NCI-H1417 treated with DMSO at 0.1 percent for 48 hours (cell line): ENCODE measurements at places on chromosomes 7 and 10.

DNA sequence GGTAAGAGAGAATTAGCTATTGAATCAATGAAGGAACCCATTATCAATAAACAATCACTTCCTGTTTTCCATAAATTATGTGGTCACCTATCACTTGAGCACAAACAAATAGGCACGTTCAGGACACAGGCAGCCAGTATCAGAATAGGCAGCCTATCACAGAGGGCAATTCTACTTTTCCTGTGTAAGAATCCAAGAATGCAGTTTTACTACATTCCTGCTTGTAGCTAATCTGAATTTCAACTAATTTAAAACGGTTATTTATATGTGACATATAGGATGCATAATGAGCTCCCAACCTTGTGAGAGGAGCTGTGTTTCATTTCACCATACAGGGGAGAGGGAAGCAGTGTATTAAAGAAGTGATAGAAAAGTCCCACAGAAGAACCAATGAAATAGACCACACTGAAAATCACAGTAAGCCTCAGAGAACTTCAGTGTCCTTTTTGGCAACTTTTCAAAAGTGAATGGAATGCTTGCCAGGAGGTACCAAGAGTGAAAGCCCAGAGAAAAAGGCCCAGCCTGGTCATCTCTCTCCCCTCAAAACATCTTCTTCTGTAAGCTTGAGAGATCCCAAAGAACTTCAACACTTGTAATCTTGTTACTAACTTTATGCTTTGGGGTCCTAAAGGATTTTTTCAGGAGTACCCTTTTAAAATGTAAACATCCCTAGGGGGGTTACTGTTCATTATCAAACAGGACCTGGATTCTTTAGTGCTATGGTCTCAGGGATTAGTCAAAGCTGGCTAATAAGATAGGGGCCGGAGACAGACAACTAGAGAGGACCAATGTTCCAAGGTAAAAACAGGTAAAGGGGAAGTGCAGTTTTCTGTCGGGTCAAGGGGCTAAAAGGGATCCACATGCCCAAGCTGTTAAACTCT lies 1.3 kb downstream of the IMMP2L start:
- no peak for DNase-seq

DNA sequence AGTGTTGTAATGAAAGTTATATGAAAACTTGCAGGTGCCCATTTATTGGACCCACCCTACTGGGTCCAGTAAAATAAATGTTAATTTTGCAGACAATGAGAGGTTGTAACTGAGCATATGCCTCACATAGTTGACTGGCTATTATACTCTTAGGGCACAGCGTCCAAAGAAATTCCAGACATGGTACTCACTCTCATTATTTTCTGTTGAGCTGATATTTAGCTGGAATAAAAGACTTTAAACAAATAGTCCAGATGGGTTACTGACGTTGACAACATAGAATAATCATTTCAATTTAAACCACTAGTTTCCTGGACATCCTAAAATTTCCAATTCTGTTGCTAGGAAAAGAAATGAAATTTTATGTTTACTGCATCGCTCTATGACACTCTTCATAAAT lies 174.5 kb downstream of the ZNF365 start:
- DNase-seq, result no peak

DNA sequence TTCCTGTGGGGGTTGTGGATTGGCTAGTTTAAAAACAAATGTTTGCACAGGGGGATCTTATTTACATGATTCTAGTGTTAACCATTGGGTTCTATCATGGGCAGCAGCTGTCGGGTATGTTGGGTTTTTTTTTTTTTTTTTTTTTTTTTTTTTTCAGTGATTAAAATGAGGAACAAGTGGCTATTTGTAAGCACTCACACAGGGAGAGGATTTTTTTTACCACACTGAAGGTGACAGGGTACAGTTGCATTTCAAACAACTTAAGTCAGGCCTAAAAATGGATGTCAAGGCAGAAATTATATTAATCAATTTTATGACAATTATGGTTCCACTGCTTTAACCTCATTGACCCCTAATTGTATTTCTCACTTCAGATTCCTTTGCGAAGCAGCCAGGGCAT lies 92.8 kb downstream of the CD36 start:
- DNase-seq, result no peak

DNA sequence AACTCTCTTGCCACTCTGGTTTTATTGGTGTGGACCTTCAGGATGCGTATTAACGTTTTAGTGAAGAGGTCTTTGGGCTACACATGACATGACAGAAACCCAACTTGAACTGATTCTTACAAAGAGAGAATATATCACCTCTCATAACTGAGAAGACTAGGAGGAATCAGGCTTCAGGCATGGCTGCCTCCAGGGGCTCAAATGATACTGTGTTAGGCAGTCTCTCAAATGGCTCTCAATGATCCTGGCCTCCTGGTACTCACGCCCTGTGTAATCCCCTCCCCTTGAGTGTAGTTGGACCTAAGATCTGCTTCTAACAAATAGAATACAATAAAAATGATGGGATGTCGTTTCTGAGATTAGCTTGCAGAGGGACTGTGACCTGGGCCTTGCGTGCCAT lies 58.5 kb upstream of the SYPL1 start:
- DNase-seq, result no peak

DNA sequence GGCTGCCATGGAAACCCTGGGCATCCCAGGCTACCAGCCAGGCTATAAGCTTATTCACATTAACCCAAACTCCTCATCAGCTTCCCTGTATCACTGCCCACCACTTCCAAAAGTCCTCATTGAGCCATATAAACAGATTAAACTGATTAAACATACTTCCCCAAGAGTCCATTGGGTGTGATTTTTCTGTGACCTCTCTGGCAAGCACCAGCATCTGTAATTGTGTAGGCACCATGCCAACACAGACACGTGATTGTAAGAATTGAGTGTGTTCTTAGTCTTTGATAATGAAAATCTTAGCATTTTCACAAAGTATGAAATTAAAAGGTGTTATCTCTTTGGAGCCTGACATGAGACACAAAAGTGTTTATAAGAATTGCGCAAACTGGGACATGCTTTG lies 679.3 kb downstream of the TYW1 start:
- no peak for DNase-seq

- no peak for DNase-seq
These were observed 2.5 kb downstream of the TCF7L2 start for GRCh38 chr10:112952282-112953173.

- DNase-seq, result no peak
These were observed 73.2 kb upstream of the NEUROD6 start for GRCh38 chr7:31413766-31414165.

GRCh38 chr10:7410301-7410861 lies 453 bp downstream of the SFMBT2 start:
- DNase-seq, result no peak

DNA sequence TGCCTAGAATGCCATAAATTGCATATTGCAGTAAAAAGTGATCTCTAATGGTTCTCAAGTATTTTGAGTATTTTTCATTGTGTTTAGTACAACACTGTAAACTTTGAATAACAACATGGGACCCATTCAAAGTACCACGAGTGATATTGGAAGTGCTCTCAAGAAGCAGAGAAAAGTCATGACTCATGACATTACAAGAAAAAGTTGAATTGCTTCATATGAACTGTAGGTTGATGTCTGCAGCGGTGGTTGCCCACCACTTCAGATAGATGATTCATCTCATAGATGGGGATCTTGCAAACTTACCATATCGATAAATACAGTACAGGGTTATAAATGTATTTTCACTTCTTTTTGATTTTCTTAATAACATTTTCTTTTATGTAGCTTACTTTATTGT lies 33.9 kb downstream of the ENTPD1 start:
- DNase-seq, result no peak

DNA sequence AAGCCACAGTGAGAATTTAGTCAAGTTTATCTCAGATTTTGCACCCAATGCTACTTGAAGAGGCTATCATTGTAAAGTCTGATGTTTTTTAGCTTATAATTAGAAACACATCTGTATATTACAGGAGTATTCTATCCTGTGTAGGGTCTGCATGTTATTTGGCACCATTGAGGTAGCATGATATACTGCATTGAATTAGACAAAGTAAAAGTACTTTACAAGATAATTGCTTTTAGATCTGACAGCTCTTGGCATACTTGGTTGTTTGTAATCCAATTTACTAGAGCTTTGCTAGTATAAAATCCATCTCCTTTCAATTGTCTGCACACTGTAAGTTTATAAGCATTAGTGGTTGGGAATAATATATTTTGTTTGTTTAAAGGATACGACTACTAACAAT lies 714.3 kb downstream of the ANKRD7 start:
- no peak for DNase-seq

- DNase-seq, result no peak
These were observed 29.7 kb downstream of the HIF1AN start for GRCh38 chr10:100565206-100565985.

DNA sequence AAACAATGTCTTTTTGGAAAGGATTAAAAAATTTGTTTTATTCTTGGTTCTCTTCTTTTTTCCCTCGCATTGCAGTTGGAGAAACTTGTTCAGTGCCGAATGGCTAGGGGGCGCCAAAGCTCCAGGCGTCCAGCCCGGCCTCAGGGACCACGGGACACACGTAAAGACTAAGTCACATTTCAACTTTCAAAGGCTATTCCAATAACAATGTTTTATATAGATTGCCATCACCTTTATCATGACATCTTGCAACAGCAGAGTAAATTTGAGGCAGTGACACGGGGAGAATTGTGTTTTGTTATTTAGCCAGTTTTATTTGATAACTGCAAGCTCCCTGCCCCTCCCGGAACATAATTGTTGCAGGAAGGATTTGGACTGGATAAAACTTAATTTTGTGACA lies 2.2 kb upstream of the IGFBP3 start:
- DNase-seq, result no peak

GRCh38 chr10:12965571-12965970 lies 35.9 kb downstream of the CCDC3 start:
- no peak for DNase-seq

- no peak for DNase-seq
These were observed 50.6 kb upstream of the DPYSL4 start for GRCh38 chr10:132136097-132136521.

- DNase-seq, result no peak
These were observed 122.9 kb upstream of the BET1 start for GRCh38 chr7:94127026-94127425.

- DNase-seq, result no peak
These were observed 28.8 kb downstream of the ENO4 start for GRCh38 chr10:116878123-116878522.

- DNase-seq, result no peak
These were observed 76.8 kb downstream of the CLEC2L start for GRCh38 chr7:139600306-139600705.

- DNase-seq, result no peak
These were observed 1.6 kb downstream of the SFMBT2 start for GRCh38 chr10:7409045-7409731.

DNA sequence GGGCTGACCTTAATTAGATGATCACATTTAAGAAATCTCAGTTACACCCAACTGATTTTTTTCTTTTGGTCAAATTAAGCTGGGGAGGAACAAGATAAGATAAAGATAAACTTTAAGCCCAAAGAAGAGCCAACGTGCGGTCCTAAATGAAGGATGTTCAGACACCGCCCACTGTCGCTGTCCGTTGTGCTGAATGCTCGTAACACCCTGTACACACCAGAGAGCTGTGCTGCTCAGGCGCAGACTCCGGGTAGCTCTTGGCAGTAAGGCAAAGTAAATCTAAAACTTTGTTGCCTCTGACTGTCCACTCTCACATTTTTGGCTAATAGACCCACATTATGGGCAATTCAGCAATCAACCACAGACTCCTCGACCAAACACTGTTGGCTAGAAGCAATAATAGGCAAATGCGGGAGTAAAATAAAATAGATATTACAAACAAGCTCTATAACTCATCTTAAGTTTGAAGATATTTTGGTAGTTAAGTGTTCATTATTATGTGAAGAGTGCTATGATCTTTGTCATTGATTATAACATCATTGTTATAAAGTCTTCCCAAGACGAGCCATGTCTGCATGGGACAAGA lies 57.1 kb downstream of the PLPP4 start:
- no peak for DNase-seq
